ENCODE measurements at places on chromosomes 5 and 9.

DNA sequence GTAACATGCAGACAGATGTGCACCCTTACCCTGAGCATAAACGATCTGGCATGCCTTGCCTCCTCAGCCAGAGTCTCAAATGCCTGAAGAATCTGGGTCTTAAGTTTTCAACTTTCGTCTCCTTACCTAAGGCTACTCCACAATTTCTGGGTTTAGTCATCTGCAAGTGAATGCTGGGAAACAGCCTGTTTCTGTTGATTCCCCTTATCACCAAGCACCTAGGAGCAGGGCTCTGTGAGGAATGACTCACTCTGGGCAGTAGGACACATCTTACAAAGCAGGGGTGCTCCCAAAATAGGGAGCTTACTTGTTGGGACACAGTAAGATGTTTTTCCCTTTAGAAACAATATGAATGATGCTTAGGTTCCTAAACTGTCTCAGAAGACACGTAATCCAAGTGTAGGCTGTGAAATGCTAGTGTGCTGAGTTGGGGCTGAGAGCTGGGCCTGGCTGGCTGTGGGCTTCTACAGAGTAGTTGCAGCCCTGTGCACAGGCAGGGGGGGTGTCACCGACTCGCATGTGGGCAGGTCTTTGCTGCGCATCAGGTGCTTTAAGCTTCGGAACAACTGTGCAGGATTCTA, 58.0 kb downstream of the DAP start:
- no peak for DNase-seq

GRCh38 chr5:54988817-54989216, 3.4 kb upstream of the ESM1 start:
- DNase-seq = no peak

- no peak for DNase-seq
These were observed 379.0 kb upstream of the SLC30A5 start for GRCh38 chr5:68714810-68715209.

GRCh38 chr5:72682561-72682960, 133.9 kb upstream of the TNPO1 start:
- no peak for DNase-seq

GRCh38 chr9:125747765-125748445, 732 bp downstream of the PBX3 start:
- DNase-seq = peak; percentile 61

DNA sequence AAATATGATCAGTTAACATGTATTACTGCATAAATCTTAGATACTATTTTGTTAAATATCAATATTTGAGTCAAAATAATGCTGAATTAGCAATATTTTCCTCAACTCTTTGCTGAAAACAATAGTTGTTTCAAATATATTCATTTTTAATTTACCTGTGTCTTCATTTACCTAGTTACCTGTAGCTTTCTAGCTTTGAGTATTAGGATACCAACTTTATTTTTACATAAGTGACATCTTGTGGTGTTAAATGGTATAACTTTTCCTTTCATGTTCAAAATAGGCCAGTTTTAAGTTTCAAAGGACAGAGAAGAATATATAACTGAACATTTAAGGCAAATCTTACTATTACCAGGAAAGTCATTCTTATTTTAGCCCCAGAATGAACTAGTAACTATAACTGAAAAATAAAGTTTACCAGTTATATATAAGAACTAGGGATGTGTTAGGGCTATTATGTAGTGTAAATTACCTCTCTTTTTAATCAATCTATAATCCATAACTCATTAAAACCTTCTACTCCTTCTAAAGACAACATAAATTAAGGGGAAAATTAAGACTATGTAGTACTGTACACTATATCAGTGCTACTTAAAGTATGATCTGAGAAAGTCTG, 25.3 kb downstream of the AP3B1 start:
- DNase-seq = peak; percentile 17

GRCh38 chr9:83599071-83599470, 23.9 kb upstream of the IDNK start:
- no peak for DNase-seq

- DNase-seq = no peak
These were observed 120.6 kb upstream of the RAPGEF1 start for GRCh38 chr9:131860430-131860829.

GRCh38 chr9:7402334-7403027, 397.1 kb downstream of the DMAC1 start:
- DNase-seq = no peak

DNA sequence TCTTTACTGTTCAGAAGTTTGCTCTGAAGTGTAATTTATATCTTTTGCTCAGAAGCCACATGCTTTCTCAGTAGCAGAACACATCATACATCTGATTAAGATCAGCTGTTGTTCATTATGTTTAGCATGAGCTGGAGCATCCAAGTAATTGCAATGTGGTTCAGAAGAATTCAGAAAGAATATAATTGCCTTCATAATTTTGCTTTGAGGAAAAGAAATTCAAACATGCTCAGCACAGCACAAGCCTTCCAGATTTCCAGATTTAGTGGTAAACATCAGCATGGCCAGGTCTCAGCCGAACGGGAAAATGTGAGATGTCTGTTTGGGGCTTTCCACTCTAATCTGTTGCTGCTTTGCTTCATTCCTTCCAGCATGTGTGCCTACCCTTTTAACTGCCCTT, 65.9 kb downstream of the ITGA1 start:
- DNase-seq = no peak

DNA sequence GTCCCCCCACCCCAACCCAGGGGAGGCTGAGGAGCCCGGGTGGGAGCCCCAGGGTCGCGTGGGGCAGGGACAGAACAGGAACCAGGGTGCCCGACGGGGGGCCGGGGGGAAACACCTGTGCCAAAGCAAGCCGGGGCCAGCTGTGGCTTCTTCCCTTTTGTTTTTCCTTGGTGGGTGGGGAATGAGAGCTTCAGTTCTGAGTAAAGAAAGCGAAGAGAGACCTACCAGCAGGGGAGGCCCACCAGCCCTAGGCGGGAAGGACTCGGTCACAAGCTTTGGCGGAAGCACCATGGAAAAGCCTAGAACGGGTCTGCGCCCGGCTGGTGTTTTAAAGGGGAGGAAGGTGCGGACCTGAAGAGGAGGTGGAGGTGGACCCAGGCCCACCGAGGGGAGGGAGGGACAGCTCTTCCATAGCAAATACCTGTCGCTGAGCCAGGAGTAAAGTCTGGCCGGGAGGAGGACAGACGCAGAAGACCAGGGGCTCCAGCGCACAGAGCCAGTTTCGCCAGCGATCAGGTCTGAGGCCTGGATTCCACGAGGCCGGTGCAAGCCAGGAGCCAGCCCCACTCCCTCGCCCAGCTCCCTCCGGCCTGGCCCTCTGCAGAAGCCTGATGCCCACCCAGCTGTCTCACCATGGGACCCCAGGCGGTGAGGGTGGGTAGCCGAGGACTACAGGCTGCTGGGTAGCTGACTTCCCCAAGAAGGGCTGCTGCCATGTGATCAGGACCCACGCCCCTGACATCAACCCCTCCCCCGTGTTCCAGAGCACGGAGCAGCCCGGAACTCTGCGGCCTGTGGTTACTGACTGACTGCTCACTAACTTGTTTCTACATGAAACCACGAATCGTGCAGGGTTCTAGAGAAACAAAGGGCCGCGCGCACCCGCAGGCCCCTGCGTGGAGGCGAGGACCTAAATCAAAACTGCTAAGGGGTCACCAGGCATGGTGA, 849 bp upstream of the MGAT1 start:
- DNase-seq = peak; percentile 91

GRCh38 chr9:22041775-22042174, 32.7 kb upstream of the CDKN2B start:
- no peak for DNase-seq

DNA sequence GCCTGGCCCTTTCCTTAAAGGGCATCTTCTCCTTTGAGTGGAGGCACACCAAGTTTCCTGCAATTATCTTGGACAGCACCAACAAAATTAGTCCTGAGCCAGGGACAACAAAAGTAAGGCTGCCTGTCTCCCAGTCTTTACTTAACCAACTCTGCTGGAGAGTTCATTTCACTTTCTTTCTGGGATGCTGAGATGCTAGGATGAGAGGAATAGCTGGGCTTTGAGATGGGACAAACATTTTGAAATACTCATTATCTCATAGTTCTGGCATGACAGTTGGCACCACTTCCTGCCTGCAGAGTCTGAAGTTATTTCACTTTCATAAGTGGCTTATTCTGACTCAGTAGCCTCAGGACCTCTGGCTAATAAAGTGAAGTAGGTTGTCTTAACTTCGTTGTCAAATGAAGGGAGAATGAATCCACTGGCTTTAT, 157.0 kb downstream of the C9orf152 start:
- peak; percentile 62 for DNase-seq

DNA sequence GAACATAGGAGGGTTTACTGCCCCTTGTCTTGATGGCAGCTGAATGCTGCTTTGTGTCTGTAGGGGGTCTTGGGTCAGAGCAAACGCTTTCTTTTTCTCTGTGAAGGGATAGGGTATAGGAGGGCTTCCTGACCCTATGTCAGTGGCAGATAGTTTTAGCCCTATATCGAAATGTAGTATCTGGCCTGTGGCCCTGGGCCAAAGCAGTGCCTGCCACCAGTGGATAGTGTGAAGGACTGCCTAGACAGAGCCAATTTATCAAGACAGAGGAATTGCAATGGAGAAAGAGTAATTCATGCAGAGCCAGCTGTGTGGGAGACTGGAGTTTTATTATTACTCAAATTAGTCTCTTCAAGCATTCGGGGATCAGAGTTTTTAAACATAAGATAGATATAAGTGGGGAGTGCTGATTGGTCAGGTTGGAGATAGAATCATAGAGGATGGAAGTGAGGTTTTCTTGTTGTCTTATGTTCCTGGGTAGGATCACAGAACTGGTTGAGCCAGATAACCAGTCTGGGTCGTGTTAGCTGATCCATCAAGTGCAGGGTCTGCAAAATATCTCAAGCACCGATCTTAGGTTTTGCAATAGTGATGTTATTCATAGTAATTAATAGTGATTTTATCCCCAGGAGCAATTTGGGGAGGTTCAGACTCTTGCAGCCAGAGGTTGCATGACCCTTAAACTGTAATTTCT, 178.5 kb downstream of the GDNF start:
- no peak for DNase-seq

DNA sequence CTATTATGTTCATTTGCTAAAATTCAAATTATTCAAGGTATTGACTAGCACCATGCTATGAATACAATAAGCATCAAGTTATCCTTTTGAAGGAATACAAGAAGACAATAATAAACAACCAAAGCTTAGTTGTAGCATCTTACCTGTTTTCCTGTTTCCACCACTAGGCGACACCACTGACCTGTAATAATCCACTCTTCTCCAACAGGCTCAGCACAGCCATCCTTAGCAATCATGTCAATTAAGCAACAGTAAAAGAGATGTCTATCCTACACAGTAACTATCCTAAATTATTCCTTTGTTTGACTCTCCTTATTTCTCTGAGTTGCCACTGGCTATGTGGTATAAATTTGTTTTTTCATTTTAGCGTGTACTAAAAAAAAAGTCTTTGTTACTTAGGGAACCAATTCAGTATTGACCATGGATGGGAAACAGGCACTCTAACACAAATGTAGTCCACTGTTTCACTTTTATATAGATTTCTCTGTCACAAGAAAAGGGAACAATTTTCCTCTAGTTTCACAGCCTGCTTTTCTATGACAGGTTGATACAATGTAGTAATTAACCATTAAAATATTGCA, 46.2 kb downstream of the PCA3 start:
- DNase-seq = peak; percentile 7

DNA sequence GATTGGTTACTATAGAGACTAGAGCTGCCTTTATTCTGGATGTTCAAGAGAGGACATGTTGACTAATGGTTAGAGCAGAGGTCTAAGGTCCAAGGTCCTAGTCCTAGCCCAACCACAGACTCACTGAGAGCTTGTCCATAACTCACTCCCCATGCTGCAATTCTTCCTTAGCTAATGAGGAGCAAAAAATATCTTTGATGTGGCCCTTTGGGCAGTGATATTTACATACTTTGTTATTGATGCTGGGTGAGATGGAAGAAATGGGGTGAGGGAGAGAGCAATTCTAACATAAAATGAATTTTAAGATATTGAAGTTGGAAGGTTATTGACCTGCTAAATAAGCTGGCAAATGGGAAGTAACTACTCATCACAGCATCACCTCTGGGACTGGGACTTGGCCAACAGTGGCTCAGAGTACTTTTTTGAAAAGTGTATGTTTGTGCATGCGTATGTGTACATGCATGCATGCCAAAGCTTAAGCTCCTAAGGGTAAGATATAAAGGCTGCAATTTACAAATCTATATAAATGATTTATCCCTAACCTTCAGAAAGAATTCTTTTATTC, 58.0 kb upstream of the ANKRD55 start:
- no peak for DNase-seq

GRCh38 chr9:135617538-135617900, 21.8 kb downstream of the GLT6D1 start:
- DNase-seq = no peak

DNA sequence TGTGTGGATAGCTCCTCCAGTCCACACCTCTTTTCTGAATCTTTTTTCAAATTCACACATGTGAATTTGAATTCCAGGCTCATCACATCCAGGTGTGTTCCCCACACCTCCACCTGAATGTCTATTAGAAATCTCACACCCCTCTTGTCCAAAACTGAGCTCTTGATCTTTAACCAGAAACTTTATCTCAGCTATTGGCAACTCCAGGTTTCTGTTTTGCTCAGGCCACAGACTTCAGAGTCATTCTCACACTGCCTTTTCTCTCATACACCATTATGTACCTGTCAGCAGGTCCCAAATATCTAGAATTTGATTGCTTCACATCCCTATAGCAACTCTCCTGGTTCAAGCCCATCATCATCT, 11.6 kb downstream of the NIPSNAP3B start:
- no peak for DNase-seq

DNA sequence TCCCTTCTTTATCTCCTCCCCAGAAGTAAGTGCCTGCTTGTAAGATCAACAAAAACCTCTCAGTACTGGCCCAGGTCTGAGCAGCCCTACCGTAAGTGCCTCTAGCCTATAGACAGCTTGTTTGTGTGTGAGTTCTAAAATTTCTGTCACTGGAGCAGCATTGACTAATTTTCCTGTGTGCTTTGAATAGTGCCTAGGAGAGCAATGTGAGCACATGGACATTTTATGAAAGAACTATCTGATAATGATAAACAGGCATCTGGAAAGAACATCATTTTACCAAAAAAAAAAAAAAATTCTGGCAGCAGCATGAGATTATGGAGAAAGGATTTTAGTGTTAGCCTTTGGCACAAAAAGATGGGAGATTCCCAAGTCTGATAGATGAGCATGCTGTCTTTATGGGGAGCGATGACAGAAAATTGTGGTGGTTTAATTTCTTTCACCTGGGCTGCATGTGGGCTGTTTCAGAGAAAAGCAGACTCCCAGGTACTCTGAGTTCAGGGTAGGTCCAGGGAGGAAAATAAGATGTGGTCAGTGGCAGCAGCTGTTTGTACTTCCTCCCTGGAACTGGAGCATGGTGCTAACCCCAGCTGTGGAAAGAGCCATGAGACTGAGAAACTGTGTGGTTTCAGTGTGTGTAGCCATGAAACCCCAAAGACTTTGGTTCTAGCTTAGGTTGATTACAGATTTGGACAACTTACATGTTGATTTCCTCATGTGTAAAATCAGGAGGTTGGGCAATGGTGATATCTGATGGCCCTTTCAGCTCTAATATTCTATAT, 419.9 kb downstream of the NTRK2 start:
- no peak for DNase-seq

GRCh38 chr9:78707481-78707991, 410.6 kb downstream of the PSAT1 start:
- DNase-seq = peak; percentile 34
